ENCODE measurements at places on chromosomes 1 and 21. TPM values are rescaled to one million over a fixed set of nuclear protein-coding genes. Genes with fewer than 3 reads are reported as not detected.

DNA sequence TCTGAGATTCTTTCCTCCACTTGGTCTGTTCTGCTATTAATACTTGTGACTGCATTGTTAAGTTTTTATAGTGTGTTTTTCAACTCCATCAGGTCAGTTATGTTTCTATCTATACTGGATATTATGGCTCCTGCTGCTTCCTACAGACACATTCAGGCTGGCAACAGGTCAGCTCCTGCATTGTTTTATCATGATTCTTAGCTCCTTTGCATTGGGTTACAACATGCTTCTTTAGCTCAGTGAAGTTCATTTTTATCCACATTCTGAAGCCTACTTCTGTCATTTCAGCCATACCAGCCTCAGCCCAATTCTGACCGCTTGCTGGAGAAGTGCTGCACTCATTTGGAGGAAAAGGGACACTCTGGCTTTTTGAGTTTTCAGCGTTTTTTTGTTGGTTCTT, 37.3 kb upstream of the F3 start:
- no peak for DNase-seq

DNA sequence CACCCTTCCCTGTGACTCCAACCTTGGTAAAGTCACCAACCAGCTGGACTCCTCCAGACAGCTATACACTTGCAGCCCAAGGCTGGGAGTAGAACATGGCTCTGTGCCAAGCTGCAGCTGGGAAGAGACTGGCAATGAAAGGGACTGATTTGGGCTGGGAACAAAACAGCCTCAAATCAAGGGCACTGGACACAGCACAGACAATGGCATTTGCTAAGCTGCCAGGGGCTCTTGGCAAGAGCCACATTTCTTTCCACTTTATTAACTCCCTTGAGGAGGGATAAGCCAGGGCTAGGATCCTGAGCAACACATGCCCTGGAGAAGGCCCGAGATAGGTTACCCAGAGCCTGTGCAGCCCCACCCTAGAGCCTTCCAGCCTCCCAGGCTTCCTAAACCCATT, 12.0 kb downstream of the SYT11 start:
- no peak for DNase-seq

DNA sequence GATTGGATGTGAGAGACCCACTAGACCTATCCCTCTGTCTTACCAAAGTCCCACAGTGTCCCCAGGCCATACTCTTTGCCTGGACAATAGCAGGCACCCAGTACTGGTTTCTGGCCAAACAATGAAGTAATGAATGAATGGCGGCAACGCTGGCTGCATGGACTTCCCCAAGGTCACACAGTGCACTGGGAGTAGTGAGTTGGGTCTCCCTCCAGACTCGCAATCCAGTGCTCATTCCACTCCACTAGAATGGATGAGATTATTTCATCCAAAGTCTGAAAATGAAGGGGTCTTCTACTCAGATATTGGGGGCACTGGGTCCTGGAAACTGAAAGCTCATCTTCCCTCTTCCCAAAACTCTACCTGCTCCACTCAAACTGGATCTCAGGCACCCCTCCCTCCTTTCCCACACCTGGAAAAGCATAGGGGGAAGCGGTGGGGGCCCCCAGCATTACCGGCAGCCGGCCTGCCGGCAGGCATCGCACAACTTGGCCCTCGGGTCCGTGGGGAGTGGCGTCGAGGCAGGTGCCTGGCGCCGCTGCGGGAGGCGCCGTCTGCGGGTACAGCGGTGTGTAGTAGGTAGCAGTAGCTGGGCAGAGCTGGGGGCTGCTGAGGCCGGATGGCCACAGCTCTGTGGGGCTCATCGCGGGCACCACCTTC, 816 bp downstream of the E2F2 start:
- peak; percentile 53 for DNase-seq

DNA sequence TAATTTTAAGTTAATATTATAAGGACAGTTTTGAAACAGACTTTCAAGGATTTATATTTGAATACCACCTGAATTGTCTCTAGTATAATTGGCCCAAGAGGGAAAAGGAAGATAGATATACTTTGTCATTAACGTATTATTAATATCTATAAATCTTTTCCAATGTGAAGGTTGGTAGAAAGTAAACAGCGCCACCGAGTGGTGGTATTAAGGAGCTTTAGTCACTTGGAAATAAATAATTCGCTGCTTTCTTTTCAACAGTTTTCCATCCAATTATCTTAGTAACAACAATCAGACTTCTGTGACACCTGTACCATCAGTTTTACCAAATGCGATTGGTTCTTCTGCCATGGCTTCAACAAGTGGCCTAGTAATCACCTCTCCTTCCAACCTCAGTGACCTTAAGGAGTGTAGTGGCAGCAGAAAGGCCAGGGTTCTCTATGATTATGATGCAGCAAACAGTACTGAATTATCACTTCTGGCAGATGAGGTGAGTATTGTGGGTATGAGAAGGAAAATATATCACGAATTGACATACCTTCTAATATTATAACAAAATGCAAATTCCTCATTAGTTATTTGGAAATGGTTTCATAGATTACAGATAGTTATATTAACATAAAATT, 37.7 kb downstream of the SH3GLB1 start:
- peak; percentile 41 for DNase-seq

GRCh38 chr1:168007691-168008090, 70.8 kb upstream of the MPC2 start:
- DNase-seq, result no peak

DNA sequence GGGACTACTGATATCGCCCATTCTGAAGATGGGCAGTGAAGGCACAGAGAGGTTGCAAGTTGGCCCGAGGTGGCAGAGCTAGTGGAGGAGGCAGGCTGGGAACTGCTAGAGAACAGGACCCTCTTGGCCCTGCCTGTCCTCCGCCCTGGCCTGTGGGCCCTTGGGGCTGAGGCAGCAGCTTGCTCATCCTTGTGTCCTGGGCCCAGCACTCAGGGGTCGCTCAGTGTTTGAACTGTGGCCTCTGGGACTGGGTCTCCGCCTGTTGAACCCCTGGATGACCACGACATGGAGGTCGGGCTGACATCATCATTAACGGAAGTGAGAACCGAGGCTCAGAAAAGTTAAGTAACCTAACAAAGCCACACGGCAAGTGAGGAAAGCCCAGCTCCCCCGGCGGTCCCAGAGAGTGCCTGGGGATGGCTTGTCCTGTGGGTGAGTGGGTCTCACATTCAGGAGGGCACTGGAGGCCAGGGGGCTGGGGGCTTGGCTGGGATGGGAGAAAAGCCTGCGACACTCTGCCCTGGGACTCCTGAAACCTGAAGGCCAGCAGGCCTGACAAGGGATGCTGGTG, 23.0 kb upstream of the DDOST start:
- no peak for DNase-seq

GRCh38 chr1:182563095-182563494, 26.0 kb downstream of the RNASEL start:
- DNase-seq, result no peak

DNA sequence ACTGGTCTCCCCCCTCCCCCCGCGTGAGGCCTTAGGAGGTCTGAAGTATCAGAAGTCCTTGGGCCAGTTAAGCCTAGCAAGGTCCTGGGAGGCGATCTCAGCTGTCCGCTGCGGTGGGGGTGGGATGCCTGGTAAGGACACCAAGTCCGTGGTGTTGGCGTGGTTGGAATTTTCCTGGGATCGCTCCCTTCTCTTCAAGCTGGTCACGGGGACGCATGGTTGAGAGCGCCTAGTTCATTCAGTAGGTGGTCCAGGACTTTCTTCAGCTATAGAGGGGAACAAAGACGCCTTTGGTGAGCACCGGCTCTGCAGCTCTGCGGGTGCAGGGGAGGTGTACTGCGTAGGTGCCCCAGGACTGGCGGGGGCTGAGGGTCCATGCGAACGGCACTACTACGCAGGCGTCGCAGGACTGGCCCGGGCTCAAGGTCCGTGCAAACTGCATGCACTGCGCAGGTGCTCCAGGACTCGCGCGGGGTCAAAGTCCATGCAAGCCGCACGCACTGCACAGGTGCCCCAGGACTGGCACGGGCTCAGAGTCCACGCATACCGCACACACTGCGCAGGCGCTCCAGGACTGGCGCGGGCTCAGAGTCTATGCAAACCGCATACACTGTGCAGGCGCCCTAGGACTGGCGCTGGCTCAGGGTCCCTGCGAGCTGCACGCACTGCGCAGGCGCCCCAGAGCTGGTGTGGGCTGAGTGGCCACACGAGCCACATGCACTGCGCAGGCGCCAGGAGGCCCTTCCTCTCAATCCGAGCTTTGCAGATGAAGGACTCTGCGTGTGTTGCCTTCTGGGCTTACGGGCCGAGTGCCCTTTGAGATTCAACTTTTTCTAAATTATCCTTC, 36.6 kb upstream of the HMGN1 start:
- DNase-seq, result peak; percentile 74

DNA sequence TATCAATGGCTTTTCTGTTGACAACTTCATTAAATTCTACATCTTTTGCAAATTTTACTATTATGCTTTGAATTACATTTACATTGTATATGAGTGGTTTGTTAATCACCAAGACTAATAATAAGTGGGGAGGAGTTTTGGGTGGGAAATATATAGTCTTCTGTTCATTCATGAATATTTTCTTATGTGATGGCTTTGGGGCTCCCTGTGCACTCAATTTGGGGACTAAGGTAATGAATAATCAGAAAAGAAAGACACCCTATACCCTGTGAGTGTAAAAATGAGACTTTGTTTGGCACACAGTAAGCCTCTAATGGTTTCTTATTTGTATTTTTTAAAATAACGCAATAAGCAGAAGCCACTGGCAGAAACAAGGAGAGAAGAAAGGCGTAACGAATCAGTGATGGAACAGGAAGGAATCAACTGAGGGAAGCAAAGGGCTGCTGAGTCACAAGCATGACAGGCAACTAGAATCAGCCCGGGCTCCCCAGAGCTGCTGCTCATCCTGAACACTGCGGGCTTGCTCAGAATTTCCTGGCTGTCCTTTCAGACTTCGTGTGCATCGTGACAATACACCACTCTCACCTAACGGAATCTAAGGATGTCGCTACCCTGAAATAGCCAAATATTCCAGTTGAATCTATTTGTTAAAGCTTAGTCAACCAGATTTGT, 20.8 kb upstream of the RGS2 start:
- DNase-seq, result no peak

GRCh38 chr1:94329276-94329675, 88.9 kb upstream of the ABCD3 start:
- no peak for DNase-seq

- no peak for DNase-seq
These were observed 134.7 kb downstream of the KAZN start for GRCh38 chr1:14733048-14733778.

DNA sequence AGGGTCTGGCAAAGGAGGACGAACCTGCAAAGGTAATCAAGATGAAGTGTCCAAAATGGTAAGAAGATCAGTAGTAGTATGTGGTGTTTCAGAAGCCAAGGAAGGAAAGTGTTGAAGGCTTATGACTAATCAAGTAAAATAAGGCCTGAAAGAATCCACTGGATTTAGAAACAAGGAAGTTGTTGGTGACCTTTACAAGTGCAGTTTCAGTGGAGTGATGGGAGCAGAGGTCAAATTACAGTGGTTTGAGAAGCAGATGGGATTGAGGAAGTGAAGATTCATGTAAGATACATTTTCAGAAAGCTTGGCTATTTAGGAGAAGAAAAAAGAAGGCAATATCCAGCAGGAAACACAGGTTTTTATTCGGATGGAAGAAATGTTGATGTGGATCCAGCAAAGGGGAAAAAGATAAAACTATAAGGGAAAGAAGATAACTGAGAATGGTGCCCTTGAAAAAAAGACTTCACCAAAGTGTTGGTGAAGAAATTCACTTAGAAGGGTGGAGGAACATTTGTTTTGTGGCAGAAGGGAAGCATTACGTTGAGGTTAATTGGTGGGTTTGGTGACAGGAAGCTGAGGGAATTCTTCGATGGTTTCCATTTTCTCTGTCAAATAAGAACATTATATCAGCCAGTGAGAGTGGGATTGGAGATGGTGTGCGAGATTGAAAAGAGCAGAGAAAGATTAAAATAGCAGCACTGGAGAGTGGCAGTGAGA, 2.1 kb downstream of the ARMH1 start:
- no peak for DNase-seq

- no peak for DNase-seq
These were observed 58.7 kb upstream of the ABCG1 start for GRCh38 chr21:42160111-42160721.

Gene LCE2B
- not detected for total RNA-seq

Gene LHX4
- total RNA-seq, result not detected

Gene CRYZL1
- total RNA-seq, result 31.4 TPM

Gene PPFIA4
- total RNA-seq, result 31.9 TPM

Gene USH2A
- not detected for total RNA-seq

Gene TRIM17
- 2.8 TPM for total RNA-seq

Gene DISP1
- 1.5 TPM for total RNA-seq
